ENCODE measurements at places on chromosomes 4 and X.
A peak's percentile ranks its signal among the peaks of the same experiment; 100 is the strongest.

DNA sequence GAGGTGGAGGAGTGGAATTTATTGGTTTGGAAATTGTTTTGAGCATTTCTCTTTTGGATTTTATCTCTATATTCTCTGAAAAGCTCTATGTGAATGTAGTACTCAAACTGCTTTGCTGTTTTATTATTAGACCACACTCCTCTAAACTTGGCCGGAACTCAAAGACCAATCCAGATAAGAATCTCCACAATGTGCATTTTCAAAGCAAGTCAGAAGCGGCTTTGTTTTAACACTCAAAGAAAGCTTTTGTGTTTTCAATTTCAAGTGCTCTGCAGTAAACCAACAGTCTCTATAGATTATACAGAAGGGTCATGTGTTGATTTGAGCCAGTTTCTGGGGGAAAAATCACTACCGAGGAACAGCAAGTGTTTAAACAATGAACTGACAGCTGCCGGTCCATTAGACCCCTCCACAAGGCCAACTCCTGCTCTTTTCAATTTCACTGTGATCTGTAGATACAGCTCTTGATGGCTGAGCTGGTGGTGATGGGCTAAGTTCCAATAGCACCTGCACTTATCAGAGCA, 79.4 kb downstream of the FTHL17 start:
- DNase-seq = no peak

GRCh38 chr4:129327637-129328036, 231.7 kb downstream of the C4orf33 start:
- no peak for DNase-seq

DNA sequence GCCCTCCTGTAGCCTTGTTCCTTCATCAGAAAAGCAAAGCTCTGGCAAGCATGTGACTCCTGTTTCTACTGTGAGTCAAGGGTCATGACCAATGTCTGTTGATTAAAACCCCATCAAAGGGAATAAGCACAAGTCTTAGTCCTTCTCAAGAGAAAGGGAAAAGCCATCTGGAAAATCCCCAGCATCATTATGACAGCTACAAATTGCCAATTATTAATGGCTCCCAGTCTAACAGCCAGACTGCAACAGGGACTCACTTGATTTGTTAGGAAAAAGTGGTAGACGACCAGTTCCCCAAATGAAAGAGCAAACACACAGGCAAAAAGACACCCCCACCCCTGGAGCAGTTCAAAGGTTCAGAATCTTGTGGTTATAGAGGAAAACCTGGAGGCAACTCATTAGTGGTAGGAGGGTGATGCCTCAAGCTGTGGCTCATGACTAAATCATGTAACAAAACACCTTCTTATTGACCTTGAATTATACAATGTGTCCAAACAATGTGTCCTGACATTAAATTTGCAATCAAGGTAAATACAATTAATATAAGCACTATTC, 315.7 kb downstream of the HNRNPD start:
- no peak for DNase-seq

- no peak for DNase-seq
These were observed 137.2 kb upstream of the PGRMC2 start for GRCh38 chr4:128424527-128425497.

DNA sequence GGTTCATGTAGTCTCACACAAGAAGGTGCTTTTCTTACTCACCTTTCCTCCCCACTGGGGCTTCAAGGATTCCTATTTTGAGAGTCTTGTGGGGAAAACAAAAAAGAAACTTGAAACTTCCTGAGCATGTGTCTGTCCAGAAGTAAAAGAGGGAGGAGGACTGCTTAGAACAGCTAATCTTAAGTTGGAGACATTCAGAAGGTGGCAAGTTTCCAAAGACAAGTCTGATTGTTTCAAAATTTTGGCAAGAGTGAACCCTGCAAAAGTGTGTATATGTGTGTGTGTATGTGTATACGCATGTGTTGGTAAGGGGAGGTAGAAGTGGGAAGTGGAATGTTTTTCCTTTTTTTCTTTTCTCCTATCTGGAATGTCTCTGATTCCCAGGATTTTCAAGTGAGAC, 189.0 kb upstream of the FRMPD4 start:
- no peak for DNase-seq

DNA sequence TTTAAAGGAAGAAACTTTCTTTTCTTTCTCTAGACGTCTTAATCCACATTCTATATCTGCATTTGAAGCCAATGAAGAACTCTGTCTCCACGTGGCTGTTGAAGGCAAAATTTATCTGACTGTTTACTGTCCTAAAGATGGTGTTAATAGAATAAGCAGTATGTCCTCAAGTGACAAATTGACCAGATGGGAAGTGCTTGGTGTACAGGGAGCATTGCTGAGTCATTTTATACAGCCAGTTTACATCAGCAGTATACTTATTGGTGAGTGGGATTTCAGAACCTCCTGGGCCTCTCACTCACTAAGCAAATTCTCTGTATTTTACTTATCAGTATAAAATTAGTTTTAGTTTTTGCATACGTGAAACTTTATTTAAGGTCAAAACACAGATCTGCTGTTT, 33.7 kb downstream of the ADAD1 start:
- DNase-seq = no peak

DNA sequence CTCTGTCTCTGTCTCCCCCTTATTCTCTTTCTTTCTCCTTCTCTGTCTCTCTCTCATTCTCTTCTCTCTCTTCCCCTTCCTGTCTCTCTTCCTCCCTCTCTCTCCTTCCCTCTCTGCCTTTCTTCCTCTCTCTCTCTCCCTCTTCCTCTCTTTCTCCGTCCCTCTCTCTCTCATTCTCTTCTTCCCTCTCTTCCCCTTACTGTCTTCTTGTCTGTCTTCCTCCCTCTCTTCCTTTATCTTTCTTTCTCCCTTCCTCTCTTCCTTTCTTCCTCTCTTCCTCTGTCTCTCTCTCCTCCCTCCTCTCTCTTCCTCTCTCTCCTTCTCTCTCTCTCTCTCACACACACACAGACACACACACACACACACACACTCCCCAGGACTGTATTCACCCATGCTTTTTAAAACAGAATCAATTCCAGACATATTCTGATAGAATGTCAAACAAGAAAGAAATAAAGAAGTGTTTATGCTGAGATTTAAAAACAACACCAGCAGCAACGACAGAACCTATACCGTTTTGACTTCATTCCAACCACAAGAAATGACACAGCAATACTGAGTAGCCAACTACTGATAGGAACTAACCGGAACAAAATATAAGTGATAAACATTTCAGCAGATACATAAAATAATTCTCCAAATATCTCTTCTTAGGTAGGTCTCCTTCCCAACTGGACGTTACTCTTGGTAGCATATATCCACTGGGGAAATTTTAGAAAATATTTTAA, 296.7 kb downstream of the ASMT start:
- DNase-seq = no peak

GRCh38 chr4:155964016-155964891, 10.6 kb upstream of the CTSO start:
- DNase-seq = no peak

DNA sequence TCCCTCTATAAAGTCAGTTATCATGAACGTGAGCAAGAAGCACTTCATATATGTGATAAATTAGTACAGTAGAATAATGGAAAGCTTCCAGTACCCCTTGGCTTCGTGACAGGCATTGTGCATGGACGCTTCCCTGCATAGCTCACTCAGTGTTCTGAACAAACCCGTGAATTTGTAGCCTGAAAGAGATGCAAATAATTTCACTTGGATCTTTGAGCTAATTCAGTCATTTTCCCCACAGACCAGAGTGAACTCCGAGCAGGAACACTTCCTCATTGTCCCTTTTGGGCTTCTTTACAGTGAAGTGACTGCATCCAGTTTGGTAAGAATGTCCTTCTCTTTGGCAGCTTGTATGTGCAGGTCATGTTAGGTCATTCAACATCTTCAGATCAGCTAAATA, 50.1 kb downstream of the ADD1 start:
- DNase-seq = peak; percentile 32

GRCh38 chr4:41303372-41304118, 46.8 kb downstream of the UCHL1 start:
- DNase-seq = no peak

DNA sequence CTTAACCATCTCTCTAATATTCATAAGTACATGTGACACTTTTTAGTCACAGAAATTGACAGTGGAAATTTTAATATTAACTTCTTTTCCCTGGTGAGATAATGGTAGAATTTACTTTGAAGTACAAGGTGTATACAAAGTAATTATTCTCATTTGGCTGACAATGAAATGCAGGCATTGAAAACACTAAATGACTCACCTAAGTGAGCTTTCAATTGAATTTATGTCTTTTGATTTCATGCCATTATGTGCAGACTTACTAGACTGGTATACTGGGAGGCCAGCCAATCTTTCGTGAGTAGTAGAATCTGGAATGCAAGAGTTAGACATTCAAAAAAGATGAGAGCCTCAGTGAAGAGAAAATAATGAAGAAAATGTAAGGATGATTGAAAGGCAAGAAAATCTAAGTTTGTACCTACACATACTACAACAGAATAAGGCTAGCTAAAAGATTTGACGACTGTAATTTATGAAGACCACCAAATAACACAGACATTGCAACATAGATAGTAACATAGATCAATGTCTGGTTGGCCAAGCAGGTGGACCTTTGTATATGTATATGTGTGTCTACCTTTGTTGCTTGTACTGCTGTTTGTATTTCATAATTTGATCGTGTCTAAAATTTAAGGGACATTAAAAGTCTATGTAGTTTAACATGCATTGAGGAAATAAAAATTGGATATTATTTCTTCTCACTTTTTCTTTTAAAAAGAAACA, 459.7 kb downstream of the IL15 start:
- no peak for DNase-seq

- DNase-seq = peak; percentile 38
These were observed 586.5 kb upstream of the FTHL17 start for GRCh38 chrX:31658360-31658759.

- no peak for DNase-seq
These were observed 6.9 kb upstream of the SRPK3 start for GRCh38 chrX:153773741-153774575.

- DNase-seq = no peak
These were observed 548 bp downstream of the NEUROG2 start for GRCh38 chr4:112515198-112516065.

GRCh38 chrX:10901290-10901633, 209.9 kb upstream of the HCCS start:
- no peak for DNase-seq

DNA sequence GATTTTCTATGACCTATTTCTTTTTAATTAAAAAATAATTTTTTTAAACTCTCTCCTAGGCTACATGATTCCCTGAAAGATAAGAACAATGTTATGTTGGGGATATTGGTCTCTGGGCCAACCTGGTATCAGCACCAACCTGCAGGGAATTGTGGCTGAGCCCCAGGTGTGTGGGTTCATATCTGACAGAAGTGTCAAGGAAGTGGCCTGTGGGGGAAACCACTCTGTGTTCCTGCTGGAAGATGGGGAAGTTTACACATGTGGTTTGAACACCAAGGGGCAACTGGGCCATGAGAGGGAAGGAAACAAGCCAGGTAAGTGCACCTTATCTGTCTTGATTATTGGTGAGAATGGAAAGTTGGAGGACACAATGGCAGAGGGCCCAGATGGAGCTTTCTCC, 13.5 kb downstream of the HERC3 start:
- no peak for DNase-seq

DNA sequence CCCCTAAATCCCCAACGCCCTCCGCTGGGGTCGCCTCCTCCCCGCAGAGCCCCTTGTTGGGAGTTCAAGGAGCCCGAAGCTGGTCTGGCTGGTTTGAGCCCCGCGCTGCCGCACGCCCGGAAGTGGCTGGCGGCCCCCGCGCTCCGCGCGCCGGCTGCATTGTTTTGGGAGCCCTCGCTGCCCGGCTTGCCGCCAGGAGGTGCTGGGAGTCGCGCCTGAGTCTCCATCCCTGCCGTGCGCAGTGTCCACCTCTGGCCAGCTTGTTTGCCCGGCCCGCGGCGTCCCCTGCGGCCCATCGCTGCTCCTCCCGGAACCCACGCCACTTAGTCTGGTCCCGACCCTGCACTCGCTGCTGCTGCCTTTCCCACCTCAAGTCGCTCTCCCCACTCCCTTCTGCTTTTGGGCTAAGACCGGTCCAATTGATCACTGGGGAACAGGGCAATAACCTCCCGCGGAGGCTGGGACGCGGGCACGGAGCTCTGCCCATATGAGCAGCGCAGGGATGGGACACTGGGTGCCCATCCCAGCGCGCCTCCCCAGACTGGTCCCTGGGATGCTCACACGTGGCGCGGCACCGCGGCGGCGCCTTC, 2.2 kb upstream of the SFRP2 start:
- DNase-seq = no peak

GRCh38 chrX:109847257-109848187, 114.5 kb upstream of the ACSL4 start:
- no peak for DNase-seq

DNA sequence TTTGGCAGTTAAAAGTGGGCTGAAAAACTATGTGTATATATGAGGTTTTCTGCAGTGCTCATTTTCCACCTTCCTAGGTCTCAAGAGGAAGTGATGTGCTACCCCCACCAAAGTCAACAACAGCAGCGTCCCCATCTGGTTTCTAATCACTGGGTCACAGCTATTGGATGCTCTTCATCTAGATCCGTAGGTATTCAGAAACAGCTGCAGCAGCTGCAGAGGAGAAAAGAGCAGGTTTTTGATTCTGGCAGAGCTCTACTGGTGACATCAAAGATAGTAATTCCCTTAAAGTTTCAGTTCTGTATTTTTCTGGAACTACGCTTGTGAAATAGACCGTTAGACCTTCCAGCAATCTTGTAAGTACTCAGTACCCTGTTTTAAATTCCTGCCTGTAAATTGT, 5.8 kb upstream of the GUCY2F start:
- no peak for DNase-seq

DNA sequence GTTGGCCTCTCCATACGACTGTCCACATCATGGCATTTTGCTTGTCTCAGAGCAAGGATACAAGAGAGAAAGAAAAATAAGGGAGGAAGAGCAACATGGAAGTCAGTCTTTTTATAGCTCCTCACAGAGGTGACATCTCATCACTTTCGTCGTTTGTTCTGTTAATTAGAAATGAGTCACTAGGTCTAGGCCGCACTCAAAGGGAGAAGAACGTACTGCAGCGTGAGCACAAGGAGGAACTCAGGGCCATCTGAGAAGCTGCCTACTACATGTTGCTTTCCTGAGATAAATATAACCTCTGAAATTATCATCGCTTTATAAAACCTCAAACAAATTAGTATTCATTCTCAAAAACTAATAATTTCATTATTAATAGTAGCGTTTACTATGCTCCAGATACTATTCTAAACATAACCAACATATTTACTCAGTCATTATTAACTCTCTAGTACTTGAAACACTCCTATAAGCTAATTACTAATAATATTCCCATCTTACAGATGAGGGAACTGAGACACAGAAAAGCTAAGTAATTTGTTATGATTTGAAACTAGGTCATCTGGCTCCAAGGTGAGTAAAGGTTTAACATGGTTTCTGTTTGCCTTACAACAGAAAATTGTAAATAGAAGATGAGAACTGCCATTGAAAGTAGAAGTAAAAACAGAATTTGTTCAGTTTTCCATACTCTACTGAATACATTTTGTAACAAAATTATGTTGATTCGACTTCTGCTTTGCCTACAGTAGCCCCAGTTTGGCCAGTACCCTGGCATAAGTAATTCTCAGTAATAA, 213.2 kb upstream of the UGT8 start:
- DNase-seq = no peak

- no peak for DNase-seq
These were observed 168.2 kb upstream of the BCOR start for GRCh38 chrX:40265936-40266335.

All from cerebellar cortex (tissue), 1 donor.